ENCODE measurements at places on chromosomes 4 and X. TPM values are rescaled to one million over a fixed set of nuclear protein-coding genes. Genes with fewer than 3 reads are reported as not detected.
A peak's percentile ranks its signal among the peaks of the same experiment; 100 is the strongest.

SSX4 gene
- total RNA-seq, result not detected

ATP2B3 gene
- under 0.01 TPM for total RNA-seq

UGT8 gene
- not detected for total RNA-seq

STX18 gene
- 26.9 TPM for total RNA-seq

CFI gene
- 0.28 TPM for total RNA-seq

GRCh38 chr4:92566269-92566668 lies 262.5 kb downstream of the GRID2 start:
- DNase-seq, result no peak

GRCh38 chrX:135973025-135973547 lies 702 bp downstream of the MMGT1 start:
- DNase-seq, result peak; percentile 13

DNA sequence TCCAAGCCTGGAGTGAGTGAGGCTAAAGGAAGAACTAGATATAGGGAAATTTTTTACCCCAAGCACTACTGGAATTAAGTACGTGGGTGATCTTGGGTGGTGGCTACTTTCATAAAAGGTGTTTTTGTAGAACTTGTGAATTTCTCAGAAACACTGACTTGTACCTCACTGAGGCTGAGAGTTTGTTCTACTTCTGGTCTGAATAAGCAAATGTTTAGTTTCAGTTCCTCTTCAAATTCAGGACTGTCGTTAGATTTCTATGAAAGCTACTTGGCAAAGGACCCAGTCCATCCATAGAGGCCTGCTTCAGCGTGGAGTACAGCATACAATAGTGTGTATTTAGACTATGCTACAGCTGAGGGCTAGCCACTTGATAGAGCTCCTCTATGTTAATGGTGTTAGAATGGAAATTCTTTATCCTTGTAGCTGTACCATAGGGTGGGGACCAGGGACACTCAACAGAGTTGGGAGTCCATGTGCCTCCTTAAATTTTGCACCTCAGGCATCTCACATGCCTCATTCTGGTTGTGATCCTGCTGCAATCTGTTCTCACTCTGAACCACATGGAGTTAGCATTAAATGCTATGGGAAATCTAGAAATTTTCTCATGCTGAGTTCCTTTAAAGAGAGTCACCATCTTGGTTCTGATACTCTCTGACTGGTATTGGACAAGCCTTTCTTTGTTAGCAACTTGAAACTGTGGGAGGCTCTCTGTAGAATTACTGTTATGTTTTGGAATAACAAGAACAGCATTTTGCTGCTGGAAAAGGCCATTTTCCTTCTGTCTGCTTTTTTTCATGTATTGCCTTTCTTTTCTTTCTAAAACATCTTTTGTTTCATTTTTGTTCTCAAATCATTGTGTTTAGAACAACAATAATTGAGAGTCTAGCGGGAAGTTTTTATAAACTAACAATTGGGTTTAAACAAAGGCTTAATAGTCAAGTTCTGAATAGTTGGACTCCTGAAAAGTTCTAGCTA lies 86.8 kb downstream of the PDGFRA start:
- DNase-seq, result no peak

DNA sequence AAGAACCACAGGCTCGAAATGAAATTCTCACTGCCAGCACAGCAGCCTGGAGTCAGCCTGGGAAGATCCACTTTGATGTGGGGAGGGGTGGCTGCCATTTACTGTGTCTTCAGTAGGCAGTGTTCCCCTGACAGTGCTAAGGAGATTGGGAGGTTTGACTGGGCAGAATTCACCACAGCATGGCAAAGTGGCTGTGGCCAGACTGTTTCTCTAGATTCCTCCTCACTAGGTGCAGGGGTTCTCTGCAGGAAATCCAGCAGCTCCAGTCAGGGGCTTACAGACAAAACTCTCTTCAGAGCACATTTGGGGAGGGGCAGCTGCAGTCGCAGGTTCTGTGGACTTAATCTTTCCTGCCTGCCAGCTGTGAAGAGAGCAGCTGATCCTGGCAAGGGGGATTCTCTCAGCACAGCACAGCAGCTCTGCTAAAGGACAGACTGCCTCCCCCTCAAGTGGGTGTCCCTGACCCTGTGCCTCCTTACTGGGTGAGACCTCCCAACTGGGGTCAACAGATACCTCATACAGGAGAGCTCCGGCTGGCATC lies 1174.0 kb downstream of the RAPGEF2 start:
- no peak for DNase-seq

- no peak for DNase-seq
Measured at GRCh38 chrX:124328765-124329164, 3.7 kb upstream of the TEX13D start.

- DNase-seq, result peak; percentile 18
Measured at GRCh38 chr4:101163936-101164335, 183.4 kb downstream of the PPP3CA start.

DNA sequence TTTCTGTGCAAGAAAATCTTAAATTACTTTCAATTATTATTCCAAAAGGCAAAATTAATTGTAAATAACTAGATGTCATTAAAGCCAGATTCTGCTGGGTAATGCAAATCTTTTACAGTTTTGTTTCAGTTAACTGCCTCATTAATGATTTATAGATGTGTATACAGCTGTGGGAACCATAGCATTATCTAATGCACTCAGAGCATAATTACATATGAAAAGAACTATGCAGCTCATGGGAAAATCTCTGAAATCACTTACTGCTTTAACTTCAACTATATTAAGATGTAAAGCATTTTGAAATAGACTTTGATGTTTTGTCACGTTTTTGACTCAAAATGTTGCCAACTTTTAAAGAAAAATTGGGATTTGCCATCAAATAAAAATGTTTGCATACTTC lies 630.3 kb upstream of the KLHL4 start:
- no peak for DNase-seq

DNA sequence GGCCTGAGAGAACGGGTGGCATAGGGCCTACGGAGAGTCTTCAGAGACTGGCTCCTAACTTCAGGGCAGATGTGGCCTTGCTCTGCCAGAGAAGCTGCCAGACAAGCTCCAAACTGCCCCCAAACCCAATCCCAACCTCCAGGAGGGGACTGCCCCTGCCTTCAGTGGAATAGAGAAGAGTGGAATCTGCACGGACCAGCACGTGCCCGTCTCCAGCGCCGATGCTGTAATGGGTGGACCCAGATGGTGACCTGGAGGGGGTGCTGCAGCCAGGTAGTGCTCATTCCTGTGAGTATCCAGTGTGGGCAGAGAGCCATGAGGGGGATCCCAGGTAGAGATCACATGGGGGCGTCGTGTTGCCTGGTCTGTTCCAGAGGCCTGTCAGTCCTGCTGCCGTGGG lies 73.2 kb upstream of the NKX1-1 start:
- DNase-seq, result no peak
